Ovary (tissue), 10 donors: ENCODE measurements at places on chromosomes 13 and 19. TPM values are rescaled to one million over a fixed set of nuclear protein-coding genes. Genes with fewer than 3 reads are reported as not detected.
A peak's percentile ranks its signal among the peaks of the same experiment; 100 is the strongest.

The OR7G1 gene
- not detected for polyA plus RNA-seq

The ELSPBP1 gene
- 0.55 TPM for polyA plus RNA-seq

The IQCN gene
- 9.3 TPM for polyA plus RNA-seq

The GFY gene
- polyA plus RNA-seq = not detected

The GZMM gene
- 0.48 TPM for polyA plus RNA-seq

The CDC42EP5 gene
- 13.2 TPM for polyA plus RNA-seq

The IGFL2 gene
- polyA plus RNA-seq = not detected

The MBNL2 gene
- 53.3 TPM for polyA plus RNA-seq

The NLRP5 gene
- 0.17 TPM for polyA plus RNA-seq

- no peak for DNase-seq
These were observed 28.5 kb downstream of the RFC3 start for GRCh38 chr13:33846303-33847062.

DNA sequence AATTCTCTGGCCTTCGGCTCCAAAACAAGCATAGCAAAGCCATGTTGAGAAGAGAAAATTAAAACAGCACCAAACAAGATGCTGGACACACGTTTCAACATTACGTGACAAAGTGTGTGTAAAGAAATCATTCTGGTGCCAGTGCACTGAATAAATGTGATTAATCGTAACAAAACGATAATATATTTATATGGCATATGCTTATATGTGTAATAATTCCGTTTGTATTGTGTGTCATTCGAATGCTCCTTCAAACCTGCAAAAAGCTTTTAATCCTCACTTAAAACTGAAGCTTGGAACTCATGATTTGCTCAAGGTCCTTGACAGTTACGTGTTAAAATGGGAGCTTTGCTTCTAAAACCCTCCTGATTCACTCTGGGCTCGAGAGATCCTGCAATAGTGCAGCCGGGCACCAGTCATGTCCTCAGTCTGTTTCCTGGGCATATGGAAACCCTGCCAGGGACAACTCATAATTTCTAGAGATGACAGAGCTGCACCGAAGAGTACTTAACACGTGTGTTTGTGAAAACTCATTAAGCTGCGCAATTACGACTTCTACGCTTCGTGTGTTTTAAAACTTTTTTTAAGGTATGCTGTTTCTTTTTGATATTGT, 731 bp upstream of the AKAP8L start:
- DNase-seq = no peak

DNA sequence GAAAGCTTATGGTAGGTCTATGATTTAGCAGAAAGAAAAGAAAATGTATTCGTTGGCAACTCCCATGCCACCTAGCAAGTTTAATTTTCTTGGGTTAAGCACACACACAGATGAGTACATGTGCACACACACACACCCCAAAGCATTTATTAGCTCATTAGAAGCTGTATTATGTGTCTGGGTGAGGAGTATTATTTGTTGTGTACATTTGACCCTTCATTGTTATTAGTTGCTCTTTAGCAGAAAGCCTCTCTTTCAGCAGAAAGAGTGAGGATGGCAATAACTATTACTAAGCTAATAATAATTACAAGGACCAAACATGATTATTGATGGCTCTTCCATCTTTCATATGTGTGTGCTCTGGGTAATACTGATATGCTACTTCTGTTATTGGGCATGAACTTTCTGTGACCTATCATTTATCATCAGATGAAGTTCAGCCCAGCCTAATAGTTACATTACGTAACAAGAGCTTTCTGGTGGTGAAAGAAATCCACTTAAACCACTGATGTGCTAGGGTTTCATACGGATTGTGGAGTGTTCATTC, 177.4 kb upstream of the OBI1 start:
- DNase-seq = no peak

- DNase-seq = no peak
These were observed 100.5 kb downstream of the FLT1 start for GRCh38 chr13:28394422-28394821.

GRCh38 chr19:12884926-12885748, 1.9 kb downstream of the KLF1 start:
- no peak for DNase-seq

GRCh38 chr13:51818781-51819511, 15.0 kb upstream of the DHRS12 start:
- no peak for DNase-seq

DNA sequence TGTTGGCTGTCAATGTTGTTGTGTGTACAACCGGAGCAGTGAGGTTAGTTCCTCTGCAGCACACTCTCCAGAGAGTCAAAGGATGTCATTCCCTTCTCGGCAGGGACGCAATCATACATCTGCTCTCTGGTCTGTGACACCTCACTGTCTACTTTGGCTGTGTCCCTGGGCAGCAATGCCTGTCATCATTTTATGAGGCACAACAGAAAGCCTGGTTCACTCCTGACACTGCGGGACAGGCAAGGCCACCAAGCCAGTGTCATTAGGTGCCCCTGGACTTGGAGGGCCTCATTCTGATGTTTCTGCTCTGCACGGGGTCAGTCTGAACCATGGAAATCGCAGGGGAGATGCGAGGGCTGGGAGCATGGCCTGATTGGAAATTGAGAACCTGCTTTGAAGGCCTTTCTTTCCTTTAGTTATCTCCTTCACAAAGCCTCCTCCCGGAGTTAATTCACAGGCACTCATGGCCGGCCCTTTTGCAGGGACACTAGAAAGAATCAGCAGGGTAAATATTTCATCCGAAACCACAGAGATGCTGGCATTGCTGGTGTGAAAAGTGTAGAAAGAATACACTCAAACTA, 284.4 kb downstream of the ZNF536 start:
- no peak for DNase-seq

DNA sequence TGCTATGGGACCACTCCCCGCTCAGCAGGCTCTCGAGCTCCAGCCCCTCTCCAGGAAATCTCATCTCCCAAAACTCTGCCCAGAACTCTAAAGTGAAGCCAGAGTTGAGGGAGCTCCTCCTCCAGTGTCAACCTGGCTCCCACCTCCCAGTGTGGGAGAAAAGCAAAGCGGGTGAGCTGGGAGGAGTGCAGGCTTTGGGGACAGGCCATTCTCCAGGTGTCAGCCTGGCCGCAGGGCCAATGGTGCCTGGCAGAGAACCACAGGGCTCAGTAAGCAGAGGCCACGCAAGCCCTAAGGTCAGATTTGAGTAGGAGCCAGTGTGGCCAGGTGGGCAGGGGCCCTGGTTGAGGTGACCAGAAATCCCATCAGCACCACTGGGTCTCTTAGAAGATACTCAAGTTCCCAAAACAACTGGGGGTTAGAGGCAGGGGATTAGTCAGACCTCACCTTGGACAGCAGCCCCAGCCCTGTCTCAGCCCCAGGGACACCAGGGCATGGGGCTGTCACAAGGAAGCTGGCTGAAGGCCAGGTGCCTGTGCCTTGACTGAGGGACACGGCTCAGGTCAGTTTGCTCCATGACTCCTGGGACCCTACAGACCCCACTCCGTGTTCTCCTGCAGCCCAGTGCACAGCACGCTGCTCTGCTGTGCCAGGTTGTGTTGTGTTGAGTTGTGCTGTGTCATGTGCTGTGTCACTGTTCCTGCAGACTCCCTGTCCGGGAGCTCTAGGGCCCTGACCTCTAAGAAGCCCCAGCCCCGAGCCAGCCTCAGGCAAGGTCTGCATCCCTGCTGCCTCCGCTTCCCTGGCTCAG, 2.8 kb upstream of the ZNF181 start:
- peak; percentile 31 for DNase-seq

DNA sequence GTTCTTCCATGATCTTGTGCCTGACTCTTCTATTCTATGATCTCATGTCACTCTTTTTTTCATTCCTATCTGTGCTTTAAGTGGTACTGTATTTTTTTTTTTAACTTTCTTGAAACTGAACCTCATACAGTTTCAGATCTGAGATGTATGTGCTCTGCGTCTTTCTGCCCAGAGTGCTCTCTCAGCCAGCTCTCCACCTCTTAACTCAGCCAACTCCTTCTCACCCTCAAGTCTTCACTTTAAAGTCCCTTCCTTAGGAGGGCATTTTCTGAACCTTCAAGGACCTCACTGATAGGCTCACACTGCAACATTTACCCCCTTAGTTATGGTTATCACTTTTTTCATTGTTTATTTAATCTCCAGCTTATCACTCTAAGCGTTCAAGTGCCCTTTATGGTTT, 158.7 kb downstream of the IRS2 start:
- DNase-seq = no peak

- DNase-seq = no peak
These were observed 9.8 kb upstream of the SIGLEC8 start for GRCh38 chr19:51467864-51468544.

DNA sequence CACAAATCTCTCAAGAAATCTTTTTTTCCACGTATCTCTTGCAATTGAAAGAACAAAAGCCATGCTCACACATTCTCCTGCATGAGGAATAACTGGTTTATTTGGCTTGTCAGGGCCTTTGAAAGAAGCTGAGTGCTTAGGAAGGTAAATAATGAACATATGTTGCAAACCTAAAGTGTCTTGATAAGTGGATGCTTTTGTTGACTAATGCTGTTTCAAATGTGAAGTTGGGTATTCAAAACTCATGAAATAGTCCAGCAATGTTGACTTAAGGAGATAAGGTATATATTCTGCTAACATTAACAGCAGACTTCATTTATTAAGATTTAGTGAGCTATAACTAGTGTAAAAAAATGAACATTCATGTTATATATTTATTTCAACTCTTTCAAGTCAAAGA, 1792.7 kb upstream of the MIR17HG start:
- DNase-seq = no peak

GRCh38 chr13:110263888-110264287, 43.1 kb downstream of the COL4A1 start:
- DNase-seq = peak; percentile 64

GRCh38 chr13:18953139-18953930, 228.3 kb downstream of the TUBA3C start:
- DNase-seq = no peak

GRCh38 chr19:53903055-53903680, 5.9 kb upstream of the CACNG7 start:
- DNase-seq = no peak

- DNase-seq = no peak
These were observed 10.3 kb upstream of the SPACA4 start for GRCh38 chr19:48596237-48596636.

- no peak for DNase-seq
These were observed 236 bp upstream of the TINCR start for GRCh38 chr19:5567970-5568407.

DNA sequence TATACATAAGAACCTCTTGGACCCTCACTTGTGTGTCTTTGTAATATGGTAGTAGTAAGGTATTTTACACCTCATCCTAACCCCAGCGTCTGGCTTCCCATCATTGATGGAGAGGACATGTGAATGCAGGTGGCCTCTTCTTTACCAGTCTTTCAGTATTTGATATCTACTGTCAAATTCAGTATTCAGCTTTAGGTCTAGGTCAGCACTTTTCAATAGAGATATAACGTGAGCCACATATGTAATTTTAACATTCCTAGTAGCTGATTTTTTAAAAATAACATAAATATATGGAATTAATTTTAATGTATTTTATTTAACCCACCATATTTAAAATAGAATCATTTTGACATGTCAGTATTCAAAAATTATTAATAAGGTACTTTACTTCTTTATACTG, 2.9 kb downstream of the RAP2A start:
- DNase-seq = no peak

- no peak for DNase-seq
These were observed 11.2 kb upstream of the PRR19 start for GRCh38 chr19:42290523-42291434.

DNA sequence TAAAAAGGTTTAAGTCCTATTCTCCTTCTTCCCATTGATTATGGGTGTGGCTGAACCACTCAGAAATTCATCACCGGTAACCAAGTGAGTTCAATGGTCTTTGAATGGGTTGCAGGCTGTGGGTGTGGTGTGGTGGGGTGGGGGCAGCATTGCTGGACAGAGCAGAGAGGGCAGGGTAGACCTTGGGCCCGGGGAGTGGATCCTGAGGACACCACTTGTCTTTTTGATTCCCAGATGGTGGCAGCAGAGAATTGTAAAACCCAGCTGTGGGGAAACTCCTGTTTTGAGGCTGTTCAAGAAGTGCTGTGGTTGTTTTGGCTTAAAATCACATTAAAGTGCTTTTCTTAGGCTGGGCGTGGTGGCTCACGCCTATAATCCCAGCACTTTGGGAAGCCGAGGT, 45.8 kb upstream of the RGCC start:
- no peak for DNase-seq

DNA sequence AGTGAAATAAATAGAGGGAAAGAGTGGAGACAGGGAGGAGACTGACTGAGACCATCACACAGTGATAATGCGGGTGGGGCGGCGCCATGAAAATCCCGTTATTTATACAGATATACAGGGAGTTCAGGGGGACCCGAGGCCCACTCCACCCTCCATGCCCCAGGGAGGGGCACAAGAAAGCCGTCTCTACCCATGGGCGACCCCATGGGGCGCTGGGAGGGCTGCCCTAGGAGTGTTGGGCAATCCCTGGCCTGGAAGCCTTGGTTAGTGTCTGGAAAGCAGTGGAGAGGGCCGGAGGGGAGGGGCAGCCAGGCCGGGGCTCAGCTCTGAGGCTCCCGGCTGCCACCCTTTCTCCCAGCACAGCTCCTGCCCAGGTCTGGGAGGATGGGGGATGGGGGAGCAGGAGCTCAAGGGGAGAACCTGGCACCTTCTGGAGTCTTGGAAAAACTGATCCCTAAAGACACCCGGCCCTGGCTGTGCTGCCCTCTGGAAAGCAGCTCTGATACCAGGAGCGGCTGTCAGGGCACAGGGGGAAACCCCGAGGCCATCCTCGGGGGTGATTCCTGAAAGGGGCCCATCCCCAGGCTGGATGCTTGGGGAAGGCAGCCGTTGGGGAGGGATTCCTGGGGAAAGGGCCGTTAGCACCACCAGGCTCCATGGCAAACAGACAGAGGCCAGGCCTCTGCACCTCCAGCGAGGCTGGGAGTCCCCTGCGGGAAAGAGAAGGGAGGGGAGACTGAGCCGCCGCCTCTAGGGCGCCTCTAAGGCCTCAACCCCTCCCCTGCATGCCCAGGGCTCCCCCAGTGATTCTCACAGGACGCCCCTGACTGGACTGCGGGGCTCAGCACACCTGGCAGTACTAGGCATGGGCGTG, 3.0 kb upstream of the PRKD2 start:
- DNase-seq = no peak

DNA sequence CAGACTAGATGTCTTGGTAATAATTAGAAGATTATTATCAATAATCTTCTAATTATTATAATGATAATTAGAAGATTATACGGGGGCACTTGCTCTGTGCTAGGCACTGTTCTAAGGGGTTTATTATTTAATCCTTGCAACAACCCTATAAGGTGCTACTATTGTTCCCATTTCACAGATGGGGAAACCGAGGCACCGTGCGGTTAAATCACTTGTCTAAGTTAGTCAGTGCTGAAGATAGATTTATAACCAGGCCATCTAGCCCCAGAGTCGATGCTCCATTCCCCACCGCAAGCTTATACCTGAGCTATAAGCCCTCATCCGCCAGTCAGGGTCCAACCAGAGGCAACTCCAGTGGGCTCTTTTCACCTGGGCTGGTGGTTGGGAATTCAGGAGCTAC, 2.0 kb upstream of the ACP7 start:
- DNase-seq = no peak
